Mesothelial cell of epicardium (in vitro differentiated cells): ENCODE measurements at places on chromosomes 13 and 19. TPM values are rescaled to one million over a fixed set of nuclear protein-coding genes. Genes with fewer than 3 reads are reported as not detected.

The RFPL4A gene
- not detected in 3 replicates for total RNA-seq

The MYH14 gene
- 52.3 to 56.6 TPM (median 53.8 TPM) in 3 replicates for total RNA-seq

DNA sequence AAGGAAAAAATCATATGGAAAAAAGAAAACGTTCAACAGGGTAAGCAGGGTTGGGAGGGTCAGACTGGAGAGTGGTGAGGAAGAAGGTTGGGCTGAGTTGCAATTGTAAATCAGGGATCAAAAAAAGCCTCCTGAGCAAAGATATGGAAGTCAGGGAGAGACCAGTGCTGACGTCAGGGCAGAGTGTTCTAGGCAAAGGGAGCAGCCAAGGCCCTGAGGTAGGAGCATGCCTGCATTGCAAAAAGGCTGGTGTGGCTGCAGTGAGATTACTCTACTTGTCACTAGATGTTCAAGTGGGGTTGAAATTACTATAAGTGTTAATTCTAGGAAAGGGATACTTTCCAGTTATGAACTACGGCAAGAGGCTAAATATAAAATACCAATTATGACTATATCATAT lies 562.0 kb downstream of the MYO16 start:
- no peaks in the 10 kb centered on the region for H3K36me3 ChIP-seq
- no peak overlapping the region for H3K27ac ChIP-seq
- no peaks in the 10 kb centered on the region for H3K4me1 ChIP-seq
- H3K27me3 ChIP-seq = no peaks in the 10 kb centered on the region

- H3K27me3 ChIP-seq = no peaks in the 10 kb centered on the region
- peaks cover 17% of the 10 kb centered on the region for H3K4me1 ChIP-seq
- no peaks in the 10 kb centered on the region for H3K36me3 ChIP-seq
- H3K27ac ChIP-seq = peak overlapping the region; percentile 55
These were observed 18.5 kb upstream of the FAM216B start for GRCh38 chr13:42762917-42763316.

- H3K27me3 ChIP-seq = no peaks in the 10 kb centered on the region
- H3K4me3 ChIP-seq = peak overlapping the region; percentile 83
- DNase-seq = no peak
- H3K4me1 ChIP-seq = peaks cover 33% of the 10 kb centered on the region
These were observed 1.1 kb downstream of the DHRS12 start for GRCh38 chr13:51802631-51803418.

DNA sequence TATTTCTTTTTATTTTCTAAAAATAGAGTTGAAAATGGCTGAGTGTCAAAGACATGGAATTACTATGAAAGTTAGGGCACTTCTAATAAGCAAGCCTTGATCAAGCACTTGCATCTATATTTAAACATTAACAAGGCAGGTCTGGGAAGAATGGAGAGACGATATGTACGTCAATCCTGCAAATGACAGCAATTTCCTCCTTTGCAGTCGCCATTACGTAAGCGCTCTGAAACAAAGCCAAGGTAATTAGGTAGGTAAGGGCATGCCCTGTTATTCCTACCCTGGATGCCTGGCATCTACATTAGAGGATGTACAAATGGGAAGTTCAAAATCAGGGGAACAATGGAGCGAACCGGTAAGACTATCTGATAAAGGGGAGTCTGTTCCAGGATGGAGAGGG lies 664.0 kb upstream of the ARGLU1 start:
- no peaks in the 10 kb centered on the region for H3K4me1 ChIP-seq
- no peak for DNase-seq
- no peak overlapping the region for H3K4me3 ChIP-seq
- peaks cover 13% of the 10 kb centered on the region for H3K27me3 ChIP-seq
- H3K36me3 ChIP-seq = no peaks in the 10 kb centered on the region

DNA sequence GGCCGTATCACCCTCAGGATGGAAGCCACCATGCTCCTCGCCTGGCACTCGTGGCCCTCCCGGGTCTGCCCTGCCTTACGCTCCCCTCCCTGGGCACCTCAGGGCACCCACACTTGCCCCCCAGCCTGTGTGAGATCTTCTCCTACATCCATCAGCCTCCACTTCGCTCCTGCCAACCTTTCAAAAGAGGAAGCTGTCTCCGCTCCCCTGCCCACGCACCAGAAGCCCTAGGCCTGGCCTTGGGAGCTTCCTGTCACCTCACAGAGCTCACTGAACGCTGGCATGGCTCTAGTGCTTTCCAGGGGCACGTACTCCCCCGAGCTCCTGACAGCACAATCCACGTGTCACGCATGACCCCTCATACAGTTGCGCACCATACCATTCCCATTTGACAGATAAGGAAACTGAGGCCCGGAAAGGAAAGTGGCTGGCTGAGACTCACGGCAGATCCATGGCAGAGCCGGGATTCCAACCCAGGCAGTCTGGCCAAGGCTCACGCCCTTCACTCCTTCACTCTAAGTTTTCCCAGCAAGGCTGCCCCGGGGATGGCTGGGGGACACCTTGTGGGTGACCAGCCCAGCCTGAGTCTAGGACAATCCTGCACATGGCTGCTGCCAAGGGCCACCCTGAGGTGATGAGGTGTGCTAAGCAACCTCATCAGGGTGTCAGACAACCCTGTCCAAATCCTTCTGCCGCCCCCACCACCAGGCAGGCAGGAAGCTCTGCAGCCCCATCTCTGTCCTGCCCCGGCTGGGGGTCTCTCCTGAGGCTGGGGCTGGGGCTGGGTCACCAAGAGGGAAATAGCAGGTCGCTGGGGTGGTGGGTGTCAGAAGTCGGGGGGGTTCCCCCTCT lies 19.3 kb downstream of the PPP1R12C start:
- no peaks in the 10 kb centered on the region for H3K4me1 ChIP-seq
- no peak for DNase-seq
- H3K36me3 ChIP-seq = peaks cover 17% of the 10 kb centered on the region
- H3K27ac ChIP-seq = peak overlapping the region; percentile 61
- no peak overlapping the region for H3K4me3 ChIP-seq
- H3K27me3 ChIP-seq = no peaks in the 10 kb centered on the region

DNA sequence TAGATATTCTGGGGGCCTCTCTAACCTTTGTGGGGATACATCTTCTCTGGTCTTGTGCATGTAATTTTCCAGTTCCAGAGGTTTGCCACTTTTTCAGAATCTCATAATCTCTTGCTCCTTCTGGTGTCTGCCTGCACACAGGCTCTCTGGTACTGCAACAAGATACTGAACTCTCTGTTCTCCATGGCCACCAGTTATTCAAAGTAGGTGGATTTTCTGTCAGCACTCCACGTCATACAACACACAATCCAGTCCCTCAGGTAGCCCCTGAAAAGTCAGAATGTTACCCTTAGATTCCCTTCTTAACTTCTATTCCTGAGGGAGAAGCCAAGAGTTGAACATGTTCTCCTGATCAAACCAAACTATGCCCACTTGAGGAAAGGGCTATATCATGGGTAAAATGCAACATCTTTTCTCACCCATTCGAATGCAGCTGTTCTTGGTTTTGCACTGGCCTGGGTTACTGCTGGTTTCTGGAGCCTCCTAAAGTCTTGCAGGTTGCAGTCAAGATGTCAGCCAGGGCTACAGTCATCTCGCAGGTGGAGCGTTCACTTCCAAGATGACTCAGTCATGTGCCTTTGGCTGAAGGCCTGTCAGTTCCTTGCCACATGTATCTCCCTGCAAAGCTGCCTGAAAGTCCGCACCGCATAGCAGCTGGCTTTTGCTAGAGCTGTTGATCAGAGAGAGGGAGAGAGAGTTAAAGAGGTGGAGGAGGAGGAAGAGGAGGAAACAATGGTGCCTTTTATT lies 57.7 kb upstream of the TUBA3C start:
- no peak overlapping the region for H3K4me3 ChIP-seq
- no peaks in the 10 kb centered on the region for H3K27me3 ChIP-seq
- no peaks in the 10 kb centered on the region for H3K4me1 ChIP-seq
- H3K27ac ChIP-seq = no peak overlapping the region

GRCh38 chr13:89361909-89362308 lies 1690.7 kb downstream of the SLITRK5 start:
- H3K27ac ChIP-seq = no peak overlapping the region
- no peaks in the 10 kb centered on the region for H3K27me3 ChIP-seq
- H3K4me3 ChIP-seq = no peak overlapping the region
- DNase-seq = no peak

GRCh38 chr19:11550265-11550664 lies 8.8 kb downstream of the ELOF1 start:
- no peaks in the 10 kb centered on the region for H3K27me3 ChIP-seq
- H3K4me1 ChIP-seq = no peaks in the 10 kb centered on the region
- peaks cover 6% of the 10 kb centered on the region for H3K36me3 ChIP-seq
- no peak for DNase-seq
